NCI-H69 (cell line): ENCODE measurements at places on chromosomes 2 and 18.

DNA sequence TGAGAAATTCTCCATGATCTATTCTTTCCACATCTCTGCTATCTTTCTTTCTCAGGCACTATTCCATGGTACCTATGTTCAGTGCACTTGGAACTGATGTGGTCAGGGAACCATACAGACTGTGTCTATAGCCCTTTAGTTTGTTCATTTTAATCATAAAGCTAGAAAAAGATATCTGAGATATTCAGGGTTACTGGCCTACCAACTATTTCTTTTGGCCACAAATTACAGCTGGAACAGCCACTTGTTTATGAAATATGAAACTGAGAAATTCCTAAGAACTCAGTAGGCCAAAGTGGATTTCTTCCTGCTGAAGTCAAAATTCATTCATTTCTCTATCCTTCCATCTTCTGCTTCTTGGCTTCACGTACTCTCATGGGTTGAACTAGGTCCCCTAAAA, 22.8 kb upstream of the LYPD1 start:
- DNase-seq, result no peak

- DNase-seq, result peak; percentile 7
Observed at GRCh38 chr2:50674876-50675275, 357.1 kb downstream of the NRXN1 start.

- no peak for DNase-seq
Observed at GRCh38 chr2:42424033-42424432, 63.0 kb upstream of the COX7A2L start.

- DNase-seq, result peak; percentile 64
Observed at GRCh38 chr2:186575302-186575701, 14.6 kb upstream of the ITGAV start.

GRCh38 chr2:124325667-124326440, 300.8 kb downstream of the CNTNAP5 start:
- DNase-seq, result no peak

DNA sequence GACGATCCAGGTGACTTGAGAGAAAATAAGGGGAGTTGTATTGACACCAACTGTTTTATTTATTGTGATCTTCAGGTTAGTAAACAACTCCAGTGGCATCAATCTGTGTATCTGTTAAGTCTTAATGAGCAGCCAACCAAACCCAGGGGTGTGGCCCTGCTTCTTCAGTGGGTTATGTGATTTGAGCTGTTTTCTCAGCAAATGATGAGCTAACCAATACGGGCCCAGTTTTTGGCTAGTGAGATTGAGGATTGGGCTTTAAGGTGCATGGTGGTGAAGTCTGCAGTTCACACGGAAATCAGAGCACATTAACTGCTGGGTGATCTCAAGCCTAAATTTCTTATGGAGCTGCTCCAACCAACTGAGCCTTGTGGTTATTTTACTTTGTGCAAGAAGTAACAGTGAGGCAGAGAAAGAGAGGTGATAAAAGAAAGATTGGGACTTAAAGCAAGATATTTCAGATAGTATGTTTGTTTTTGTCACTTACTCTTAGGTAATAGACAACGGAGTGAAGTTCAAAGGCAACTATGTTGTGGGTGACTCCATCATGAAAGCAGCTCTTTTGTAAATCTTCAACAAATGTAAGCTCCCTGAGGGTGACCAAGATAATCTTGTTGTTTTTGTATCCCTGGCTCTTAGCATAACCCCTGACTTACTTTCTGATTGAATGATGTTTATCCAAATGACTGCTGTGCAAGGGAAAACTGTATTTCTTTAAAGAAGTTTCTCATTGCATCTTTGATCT, 2.4 kb downstream of the MTCL1 start:
- DNase-seq, result peak; percentile 91

GRCh38 chr2:174753038-174753633, 11.1 kb downstream of the CHRNA1 start:
- DNase-seq, result no peak
